ENCODE measurements at places on chromosomes 5 and 9.

DNA sequence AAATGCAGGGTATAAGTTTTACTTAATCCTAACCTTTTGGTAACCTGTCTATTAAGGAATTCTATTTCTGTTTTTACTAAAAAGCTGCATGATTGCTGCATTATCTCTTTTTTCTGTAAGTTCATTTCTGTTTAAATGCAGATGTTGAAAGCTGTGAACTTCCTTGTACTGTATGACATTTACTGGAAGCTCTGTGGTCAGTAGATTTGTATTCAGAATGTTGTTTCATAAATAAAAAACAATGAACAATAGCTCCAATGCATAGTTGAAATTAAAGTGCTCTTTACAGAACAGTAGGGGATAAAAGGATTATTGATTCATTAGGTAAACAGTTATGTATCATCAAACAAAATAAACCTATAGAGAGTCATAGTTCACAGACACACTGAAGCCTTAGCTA lies 46.5 kb upstream of the FKTN start:
- no peak for DNase-seq

- no peak for DNase-seq
Measured at GRCh38 chr5:94239266-94239665, 379.1 kb downstream of the KIAA0825 start.

GRCh38 chr9:69122549-69123141 lies 51.4 kb upstream of the TJP2 start:
- no peak for DNase-seq

DNA sequence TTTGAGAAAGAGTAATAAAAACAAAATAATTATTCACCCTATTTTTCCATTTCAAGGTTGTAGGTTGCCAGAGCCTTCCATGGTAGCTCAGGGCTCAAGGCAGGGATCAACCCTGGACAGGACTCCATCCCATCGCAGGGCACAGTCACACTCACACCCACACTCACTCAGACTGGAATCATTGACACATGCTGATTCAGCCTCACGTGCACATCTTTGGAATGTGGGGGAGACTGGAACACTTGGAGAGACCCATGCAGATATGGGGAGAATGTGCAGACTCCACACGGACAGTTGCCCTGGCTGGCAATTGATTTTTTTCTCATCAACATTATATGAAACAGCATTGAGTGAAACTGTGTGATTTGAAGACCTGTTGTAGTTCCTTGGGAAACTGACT lies 234.1 kb downstream of the ADGRV1 start:
- no peak for DNase-seq

- no peak for DNase-seq
Measured at GRCh38 chr5:54769072-54769471, 216.3 kb downstream of the ESM1 start.

GRCh38 chr5:53333160-53333559 lies 147.3 kb upstream of the FST start:
- DNase-seq: no peak

DNA sequence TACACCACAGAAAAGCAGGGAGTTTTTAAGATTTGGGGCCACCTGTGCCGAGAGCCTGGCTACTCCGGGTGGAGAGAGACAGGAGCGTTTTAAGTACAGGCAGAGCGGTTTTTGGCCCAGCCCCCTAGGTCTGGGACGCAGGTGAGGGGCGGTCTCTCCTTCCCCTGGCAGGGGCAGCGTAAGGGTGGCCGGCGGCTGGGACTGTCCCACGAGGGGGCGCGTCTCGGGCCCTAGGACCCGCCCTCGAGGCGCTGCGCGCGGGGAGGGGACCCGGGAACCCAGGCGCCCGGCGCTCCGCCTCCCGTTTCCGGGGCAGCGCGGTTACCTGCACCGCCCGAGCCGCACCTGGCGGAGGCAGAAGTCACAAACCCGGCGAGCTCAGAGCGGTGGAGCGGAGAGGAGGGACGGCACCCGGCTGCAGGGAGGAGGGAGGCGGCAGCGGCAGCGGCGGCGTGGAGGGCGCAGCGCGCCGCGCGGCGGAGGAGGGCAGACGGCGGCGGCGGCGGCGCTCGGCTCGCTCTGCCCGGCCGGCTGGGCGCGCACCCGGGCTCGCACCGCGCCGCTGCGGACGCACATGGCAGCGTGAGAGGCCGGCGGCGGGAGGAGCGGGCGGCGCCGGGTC lies at the start of gene WWC1:
Gene WWC1, plus strand, starts transcription at position 304 of the 622 bp plus-strand sequence. CDS start 508 bp downstream, outside the sequence.
- DNase-seq: peak; percentile 26

Data from activated CD4-positive, alpha-beta T cell treated with anti-CD3 and anti-CD28 coated beads, Interleukin-10, Interleukin-2, amounts not matched to agents 100 ng/mL and 50 ng/mL, durations not matched to agents 16 hours and 8 hours (primary cell).